T1000 (cell line): ENCODE measurements at places on chromosomes 1 and 21.
A peak's percentile ranks its signal among the peaks of the same experiment; 100 is the strongest.

GRCh38 chr1:4851385-4852065 lies 197.1 kb downstream of the AJAP1 start:
- DNase-seq = no peak

DNA sequence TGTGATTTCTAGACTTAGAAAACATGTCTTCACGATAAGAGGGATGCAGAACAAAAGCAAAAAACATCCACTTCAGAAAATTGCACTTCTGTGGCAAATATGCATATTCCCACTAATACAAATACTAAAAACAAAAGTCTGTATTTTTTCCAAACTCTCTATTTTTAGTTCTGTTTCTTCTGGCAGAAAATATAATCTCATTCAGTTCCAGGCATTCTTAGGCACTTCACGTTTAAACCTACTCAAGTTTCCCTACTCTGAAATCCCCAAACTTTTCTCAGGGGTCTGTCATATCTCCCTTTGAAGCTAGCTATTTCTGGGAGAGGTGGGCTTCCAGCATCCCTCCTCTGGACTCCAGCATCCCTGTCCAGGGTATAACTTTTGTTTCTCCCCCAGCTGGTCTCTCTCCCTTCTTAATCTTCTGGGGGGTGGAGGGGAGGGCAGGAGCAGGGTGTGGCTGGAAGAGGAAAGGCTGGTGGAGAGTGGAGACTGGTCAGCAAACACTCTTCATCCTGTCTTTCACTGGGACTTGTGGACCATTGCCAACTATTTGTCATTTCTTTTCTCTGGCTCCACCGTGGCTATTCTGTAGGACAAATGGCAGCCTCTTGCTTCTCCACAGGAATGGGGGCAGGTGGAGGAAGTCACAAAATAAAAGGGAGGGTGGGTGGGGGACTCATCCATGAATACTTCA lies 19.6 kb upstream of the NCF2 start:
- no peak for DNase-seq

DNA sequence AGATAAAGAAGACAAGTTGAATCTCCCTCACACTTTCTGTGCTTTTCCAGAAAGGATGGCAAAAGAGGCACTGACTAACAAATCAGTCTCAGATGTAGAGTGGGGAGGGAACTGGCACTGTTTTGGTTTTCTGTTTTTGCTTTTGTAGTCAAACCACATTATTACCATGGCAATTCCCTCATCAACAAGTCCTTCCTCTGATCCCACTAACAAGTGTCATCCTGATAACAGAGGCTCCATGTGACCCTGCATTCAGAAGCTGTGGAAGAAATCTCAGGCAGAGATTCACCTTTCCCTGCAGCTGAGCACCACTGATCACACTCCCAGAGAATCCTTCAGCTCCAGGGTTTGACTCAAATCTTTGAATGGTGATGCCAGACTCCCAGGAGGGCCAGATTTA lies 203.4 kb downstream of the TNR start:
- DNase-seq = no peak

GRCh38 chr1:60170709-60171108 lies 97.1 kb upstream of the C1orf87 start:
- no peak for DNase-seq

DNA sequence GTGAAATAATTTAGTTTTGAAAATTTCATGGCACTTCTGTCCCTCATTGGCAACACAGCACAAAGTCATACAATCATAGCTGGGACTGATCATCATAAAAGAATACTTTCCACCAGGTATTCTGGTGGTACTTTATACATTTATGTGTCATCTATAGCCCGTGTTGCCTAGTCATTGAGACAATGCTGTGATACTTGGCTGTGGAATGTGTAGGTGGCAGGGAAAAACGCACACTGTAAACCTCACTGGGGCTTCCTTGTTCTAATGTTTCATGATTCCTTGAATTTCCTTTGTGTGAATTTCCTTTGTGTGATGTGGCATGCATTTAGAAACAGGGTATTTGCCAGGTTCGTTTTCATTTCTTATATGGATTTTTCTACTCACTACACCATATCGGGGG lies 118.3 kb downstream of the FMN2 start:
- no peak for DNase-seq

DNA sequence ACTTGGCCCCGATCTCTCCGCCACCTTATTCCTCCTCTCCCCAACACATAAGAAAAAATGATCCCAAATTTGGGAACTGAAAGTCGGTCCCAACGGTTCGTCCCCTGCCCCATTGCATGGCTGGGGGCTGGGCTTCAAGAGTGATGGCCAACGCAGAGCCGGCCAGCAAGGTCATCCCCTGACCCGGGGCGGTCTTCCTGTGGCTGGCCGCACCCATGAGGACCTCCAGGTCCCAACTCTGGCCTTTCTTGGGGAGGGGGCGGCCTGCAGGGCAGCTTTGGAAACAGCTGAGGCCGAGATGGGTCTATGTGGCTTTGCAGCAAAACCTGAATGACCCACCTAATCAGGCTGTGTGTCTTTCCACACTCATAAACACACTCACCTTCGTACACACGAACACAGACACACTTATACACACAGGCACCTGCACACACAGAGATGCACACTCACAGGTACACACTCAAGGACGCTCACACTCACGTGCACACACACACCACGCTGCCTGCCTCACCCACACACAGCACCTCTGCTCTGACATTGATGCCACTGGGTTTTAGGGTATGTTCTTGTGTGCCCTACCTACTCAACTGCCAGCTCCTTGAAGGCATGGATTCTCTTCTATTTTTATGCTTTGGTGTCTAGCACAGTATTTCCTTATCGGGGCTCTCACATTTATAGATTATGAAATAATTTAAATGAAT lies 562 bp downstream of the DYNLT5 start:
- no peak for DNase-seq

DNA sequence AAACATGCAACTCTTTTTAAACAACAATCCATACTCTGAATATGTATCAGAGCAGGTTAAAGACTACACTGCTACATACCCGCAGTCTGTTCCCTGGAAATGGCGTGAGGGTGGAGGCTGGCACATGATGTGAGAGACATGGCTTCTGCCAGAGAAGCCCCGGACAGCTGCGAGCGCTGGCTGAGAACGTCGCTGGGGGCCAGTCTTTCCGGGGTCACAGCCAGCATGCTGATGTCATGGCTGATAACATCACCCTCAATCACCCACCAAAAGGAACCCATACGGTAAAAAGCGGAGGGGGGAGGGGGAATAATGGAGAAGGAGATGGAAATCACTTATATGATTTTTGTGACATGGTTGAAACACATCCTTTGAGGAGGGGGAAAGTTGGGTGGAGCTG lies 29.1 kb downstream of the C1orf198 start:
- no peak for DNase-seq

- peak; percentile 67 for DNase-seq
These were observed 28.6 kb upstream of the PLEKHG5 start for GRCh38 chr1:6519935-6520671.

GRCh38 chr21:36461918-36462486 lies 17.9 kb downstream of the CLDN14 start:
- no peak for DNase-seq

- DNase-seq = no peak
These were observed 20.0 kb upstream of the SYT6 start for GRCh38 chr1:114173680-114174079.

DNA sequence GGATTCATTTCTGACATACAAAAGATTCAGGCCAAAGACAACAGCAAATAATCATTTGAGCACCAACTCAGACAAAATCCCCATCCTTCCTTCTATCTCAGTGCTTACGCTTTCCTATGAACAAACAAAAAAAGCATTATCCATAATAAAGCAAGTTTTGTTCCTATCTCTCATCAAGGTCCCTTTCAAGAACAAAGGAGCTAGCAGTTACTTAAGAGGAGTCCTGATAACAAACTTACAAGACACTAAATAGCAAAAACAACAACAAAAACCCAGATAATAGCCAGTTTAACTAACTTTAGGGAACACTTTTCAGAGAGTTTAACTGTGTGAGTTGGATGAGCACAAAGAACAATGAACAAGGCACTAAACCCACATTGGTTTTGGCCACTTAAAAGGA lies 10.5 kb downstream of the EVI5 start:
- DNase-seq = no peak

DNA sequence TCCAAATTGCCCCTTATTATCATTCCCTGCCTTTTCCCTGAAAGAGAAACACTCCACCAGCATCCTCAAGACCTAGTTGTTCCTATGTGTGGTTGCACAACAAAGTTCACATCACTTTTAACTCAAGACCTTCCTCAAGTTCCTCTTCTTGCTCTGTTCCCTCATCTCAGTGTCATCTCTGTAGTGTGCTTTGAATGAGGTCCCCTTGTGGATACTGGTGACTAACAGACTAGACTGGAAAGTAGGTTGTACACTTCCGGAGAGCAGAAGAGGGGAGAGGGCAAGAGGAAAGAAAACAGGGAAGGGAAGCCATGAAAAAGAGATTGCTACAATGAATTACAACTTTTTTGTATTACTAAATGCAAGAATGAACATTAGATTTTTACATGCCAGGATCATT lies 853.8 kb downstream of the USP25 start:
- DNase-seq = no peak

GRCh38 chr1:244952940-244953339 lies 88.6 kb upstream of the HNRNPU start:
- DNase-seq = no peak

DNA sequence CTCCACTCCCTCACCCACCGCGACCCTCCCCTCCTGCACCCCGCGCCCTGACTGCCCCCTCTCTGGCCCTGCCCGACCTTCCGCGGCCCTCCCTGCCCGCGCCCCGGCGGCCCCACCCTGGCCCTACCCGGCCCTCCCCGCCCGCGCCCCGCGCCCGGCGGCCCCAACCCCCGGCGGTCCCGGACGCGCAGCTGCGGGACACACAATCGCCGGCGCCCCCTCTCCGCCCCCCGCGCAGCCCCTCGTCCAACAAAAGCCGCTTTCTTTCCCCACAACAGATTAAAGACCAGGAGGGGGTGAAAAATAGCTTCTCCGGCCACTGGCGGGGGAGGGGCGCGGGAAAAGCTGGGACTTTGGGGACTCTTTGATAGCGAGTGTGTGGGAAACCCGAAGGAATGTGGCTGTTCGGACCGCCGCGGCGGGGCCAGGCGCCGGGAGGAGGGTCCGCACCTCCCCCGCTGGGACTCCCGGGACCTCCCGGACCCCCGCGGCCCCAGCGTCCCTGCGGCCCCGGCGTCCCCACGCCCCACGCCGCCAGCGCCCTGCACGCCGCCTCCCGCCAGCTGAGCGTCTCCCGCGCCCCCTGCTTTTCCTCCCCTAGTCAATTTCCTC lies 8.8 kb upstream of the ID3 start:
- DNase-seq = no peak

DNA sequence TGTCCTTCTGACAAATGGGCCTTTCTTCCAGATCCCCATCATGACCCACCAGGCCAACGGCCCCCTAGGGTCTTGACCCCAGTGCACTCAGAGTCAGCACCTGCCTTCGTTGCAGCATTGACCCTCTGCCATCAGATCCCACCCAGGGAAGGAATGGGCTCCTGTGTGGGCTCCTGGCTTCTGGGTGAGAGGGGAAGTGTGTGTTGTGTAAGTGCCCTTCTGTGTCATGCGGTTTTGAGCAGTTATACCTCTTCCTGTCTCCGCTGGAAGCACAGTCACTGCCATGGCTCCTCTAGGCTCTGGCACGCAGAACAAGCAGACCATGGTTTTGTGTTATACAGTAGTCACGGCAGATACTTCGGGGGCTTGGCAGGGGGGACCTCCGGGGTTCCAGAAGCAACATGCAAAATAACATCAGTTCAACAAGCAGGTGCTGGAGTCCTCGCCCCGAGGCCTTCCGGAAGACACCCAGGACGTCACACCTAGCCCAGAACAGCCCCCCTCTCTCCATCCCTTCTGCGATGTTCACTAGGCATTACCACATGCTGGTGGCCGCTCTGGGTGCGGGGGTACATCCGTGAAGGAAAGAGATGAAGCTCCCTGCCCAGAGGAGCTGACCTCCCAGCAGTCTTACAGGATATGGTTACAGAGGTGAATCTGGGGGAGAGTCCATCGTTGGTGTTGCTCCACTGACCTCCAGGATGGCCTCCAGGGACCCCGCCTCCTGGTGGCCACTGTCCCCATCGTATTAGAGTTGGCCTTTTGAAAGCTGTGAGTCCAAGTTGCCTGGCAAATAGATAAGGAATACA lies 17.4 kb upstream of the KCNAB2 start:
- no peak for DNase-seq

- no peak for DNase-seq
These were observed 60.3 kb upstream of the EXO1 start for GRCh38 chr1:241787691-241788090.

DNA sequence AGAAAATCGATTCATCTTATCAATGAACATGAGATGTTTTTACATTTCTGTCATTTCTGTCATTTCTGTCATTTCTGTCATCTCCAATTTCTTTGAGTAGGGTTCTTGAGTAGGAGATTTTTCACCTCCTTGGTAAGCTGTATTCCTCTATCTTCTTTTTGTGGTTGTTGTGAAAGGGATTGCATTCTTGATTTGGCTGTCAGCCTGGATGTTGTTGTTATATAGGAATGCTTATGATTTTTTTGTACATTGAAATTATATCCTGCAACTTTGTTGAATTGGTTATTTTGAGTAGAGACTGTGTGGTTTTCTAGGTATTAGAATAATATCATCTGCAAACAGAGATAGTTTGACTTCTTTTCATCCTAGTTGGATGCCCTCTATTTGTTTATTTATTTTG lies 1233.7 kb downstream of the PLA2G4A start:
- no peak for DNase-seq
